GM19239 (cell line): ENCODE measurements at places on chromosomes 3 and 15.

DNA sequence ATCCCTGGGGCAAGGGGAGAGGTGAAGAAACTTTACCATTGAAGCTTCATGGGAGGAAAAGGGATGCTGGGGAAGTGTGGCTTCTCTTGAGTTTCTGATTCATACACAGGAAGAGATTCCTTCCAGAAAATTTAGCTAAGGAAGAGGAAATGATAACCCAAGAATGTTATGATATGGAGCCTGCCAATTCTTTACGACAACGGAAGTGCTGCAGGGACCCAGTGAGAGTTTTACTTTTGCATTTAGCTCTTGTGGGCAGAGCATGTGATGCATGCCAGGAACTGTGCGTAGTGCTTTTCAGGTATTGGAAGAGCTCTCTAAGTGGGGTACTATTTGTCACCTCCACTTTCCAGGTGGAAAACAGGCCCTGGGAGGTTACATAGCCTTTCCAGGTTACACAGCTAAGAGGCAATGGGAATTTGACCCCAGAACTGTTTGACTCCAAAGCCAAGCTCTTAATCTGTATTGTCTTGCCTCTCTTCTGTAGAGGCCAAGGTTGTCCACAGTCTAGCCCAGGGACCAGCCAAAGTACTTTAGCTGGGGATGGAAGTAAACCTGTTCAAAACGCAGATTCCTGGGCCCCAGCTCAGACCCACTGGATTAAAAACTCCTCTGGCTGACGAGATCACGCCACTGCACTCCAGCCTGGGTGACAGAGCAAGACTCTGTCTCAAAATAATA, 23.0 kb downstream of the CMTM7 start:
- DNase-seq: no peak

- no peak for DNase-seq
Measured at GRCh38 chr3:63973406-63973805, 49.9 kb downstream of the PSMD6 start.

DNA sequence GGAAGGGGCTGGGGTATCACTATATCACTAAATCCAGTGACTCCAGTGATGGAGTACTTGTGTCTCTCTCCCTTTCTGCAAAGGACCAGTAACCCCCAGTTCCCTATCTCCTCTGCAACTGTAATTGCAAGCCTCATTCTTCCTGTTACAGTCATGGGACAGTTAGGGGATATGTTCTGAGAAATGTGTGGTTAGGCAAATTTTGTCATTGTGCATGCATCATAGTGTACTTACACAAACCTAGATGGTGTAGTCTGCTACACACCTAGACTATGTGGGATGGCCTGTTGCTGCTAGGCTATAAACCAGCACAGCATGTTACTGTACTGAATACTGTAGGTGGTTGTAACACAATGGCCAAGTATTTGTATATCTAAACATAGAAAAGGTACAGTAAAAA, 2.2 kb downstream of the VPS8 start:
- no peak for DNase-seq

DNA sequence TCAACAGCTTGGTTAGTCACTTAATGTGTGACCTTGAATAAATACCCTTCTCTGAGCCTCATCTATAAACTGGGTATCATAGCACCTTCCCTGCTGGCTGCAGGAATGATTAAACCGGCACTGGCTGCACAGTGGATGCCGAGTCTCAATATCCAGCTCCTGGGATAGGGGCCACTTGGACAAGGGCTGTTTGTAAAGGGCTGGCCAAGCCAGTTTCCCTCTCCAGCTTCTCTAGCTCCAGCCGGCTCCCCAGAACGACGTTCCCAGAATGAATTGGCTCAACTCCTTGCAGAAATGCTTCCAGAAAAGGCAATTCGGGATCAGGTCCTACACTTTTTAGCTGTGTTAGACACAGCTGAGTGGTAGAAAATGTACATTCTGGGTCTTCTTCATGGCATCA, 58.8 kb downstream of the LSM3 start:
- no peak for DNase-seq

- no peak for DNase-seq
Measured at GRCh38 chr3:146065573-146066006, 95.4 kb downstream of the PLOD2 start.

- no peak for DNase-seq
Measured at GRCh38 chr15:55859681-55860080, 116.7 kb upstream of the PRTG start.

GRCh38 chr15:101102746-101103145, 149.1 kb downstream of the CHSY1 start:
- DNase-seq: no peak

DNA sequence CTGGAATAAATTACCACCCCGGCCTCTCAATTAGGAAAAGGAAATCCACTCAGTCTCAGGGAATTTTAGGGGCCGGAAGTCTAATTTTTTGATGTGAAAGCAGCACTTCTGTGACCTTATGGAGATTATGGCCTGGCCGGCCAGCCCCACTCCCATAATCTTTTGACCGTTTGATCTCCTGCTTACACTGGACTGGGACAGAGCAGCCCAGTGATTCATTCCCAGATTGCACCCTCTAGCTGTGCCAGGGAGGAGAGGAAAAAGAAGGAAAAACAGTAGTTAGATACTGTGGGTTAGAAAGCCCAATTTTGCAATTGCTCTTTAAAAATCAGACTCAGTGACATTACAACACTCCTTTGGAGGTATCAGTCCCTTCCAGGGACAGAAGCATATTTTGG, 32.4 kb downstream of the GJD2 start:
- no peak for DNase-seq
